ENCODE measurements at places on chromosomes 2 and 18. TPM values are rescaled to one million over a fixed set of nuclear protein-coding genes. Genes with fewer than 3 reads are reported as not detected.
A peak's percentile ranks its signal among the peaks of the same experiment; 100 is the strongest.

The CCDC85A gene
- total RNA-seq: 4.4 TPM

The CPS1 gene
- 4.9 TPM for total RNA-seq

The ZNF892 gene
- 4.0 TPM for total RNA-seq

The NAT8 gene
- not detected for total RNA-seq

The ERFE gene
- 0.44 TPM for total RNA-seq

The NOL4 gene
- not detected for total RNA-seq

The ACMSD gene
- total RNA-seq: not detected

The SIX2 gene
- 0.91 TPM for total RNA-seq

The ESPNL gene
- not detected for total RNA-seq

The SRD5A2 gene
- total RNA-seq: not detected

DNA sequence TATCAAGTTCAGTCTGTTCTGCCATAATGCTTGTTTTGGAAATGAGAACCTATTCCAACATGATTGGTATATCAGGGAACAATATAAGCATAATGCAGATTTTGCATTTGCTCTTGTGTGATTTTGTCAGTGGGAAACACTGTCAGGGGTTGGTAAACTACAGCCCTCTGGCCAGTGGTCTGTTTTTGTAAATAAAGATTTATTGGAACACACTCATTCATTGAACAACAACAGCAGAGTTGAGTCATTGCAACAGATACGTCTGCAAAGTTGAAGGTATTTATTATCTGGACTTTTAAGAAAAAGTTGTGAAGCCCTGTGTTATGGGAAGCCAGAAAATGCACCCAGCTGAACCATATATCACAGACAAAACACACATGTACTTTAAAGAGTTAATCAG lies 83.1 kb downstream of the MCFD2 start:
- H3K4me3 ChIP-seq: no peak overlapping the region
- H3K4me1 ChIP-seq: peaks cover 11% of the 10 kb centered on the region
- H3K27ac ChIP-seq: no peak overlapping the region
- H3K36me3 ChIP-seq: no peaks in the 10 kb centered on the region
- DNase-seq: no peak

DNA sequence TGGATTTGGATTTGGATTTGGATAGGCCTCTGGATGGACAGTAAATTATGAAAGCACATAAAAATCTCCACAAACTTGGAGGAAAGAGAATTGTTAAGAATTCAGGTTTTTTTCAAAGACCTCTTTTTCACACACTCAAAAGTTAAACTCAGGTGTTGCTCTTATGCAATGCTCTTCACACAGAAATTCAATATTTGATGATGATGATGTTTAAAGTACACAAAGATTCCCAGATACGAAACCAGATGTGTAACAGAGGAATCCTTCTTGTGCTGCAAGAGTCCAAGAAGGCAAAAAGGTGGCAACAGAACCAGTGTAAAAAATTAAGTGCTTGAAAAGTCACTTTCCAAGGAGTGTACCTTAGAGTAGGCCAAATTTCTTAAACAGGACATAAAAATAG lies 75.8 kb upstream of the SPATS2L start:
- H3K27me3 ChIP-seq: no peaks in the 10 kb centered on the region
- no peak overlapping the region for H3K4me3 ChIP-seq
- H3K4me1 ChIP-seq: peaks cover 18% of the 10 kb centered on the region
- H3K27ac ChIP-seq: no peak overlapping the region
- H3K36me3 ChIP-seq: no peaks in the 10 kb centered on the region

GRCh38 chr2:234863043-234863934 lies 88.5 kb upstream of the SH3BP4 start:
- H3K36me3 ChIP-seq: no peaks in the 10 kb centered on the region
- no peak overlapping the region for H3K4me3 ChIP-seq
- peak overlapping the region; percentile 59 for H3K27ac ChIP-seq
- H3K27me3 ChIP-seq: no peaks in the 10 kb centered on the region
- peak; percentile 25 for DNase-seq

DNA sequence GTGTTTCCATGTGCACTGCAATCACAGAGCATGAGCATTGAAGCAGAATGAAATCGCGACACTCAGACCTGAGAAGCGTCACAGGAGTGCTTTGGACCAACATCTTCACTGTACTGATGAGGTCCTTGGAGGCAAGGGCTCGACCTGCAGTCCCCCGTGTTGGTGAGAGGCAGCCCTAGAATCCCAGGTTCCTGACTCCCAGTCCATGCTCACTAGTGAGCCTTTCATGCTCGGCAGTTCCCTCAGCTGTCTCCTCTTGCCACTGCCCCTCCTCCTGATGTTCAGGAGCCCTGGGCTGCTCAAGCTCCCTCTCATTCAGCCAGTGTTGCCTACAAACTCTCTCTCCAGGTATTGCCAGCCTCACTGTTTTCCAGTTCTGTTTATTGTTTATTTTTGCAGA lies 291.4 kb downstream of the DYSF start:
- DNase-seq: no peak
- H3K27me3 ChIP-seq: no peaks in the 10 kb centered on the region
- no peaks in the 10 kb centered on the region for H3K36me3 ChIP-seq
- no peak overlapping the region for H3K4me3 ChIP-seq
- H3K27ac ChIP-seq: no peak overlapping the region
- H3K4me1 ChIP-seq: peaks cover 47% of the 10 kb centered on the region

- no peak overlapping the region for H3K27ac ChIP-seq
- H3K27me3 ChIP-seq: no peaks in the 10 kb centered on the region
- no peak overlapping the region for H3K4me3 ChIP-seq
- H3K36me3 ChIP-seq: no peaks in the 10 kb centered on the region
Measured at GRCh38 chr18:34909637-34910364, 131.4 kb upstream of the MAPRE2 start.

GRCh38 chr18:67068608-67069007 lies 447.9 kb downstream of the DSEL start:
- DNase-seq: no peak
- no peak overlapping the region for H3K27ac ChIP-seq
- H3K4me1 ChIP-seq: no peaks in the 10 kb centered on the region
- no peak overlapping the region for H3K4me3 ChIP-seq
- no peaks in the 10 kb centered on the region for H3K36me3 ChIP-seq

DNA sequence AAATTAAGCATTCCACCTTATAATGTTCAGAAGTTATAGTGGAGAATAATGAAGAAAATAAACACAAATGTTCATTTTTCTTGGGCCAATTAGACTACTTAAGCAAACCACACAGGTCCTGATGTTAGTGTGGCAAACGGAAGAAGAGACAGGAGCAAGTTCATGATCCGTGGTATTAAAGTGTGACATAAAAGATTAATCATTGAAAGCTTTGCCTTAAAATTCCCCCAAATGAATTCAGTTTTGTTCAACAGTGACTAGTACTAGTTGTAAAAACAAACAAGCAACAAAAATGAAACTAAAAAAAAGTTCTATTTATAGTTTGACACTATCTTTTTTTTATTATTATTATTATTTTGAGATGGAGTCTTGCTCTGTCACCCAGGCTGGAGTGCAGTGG lies 73.7 kb downstream of the RFTN2 start:
- no peaks in the 10 kb centered on the region for H3K4me1 ChIP-seq

GRCh38 chr2:150327564-150328489 lies 159.6 kb downstream of the RND3 start:
- H3K27ac ChIP-seq: no peak overlapping the region
- H3K36me3 ChIP-seq: no peaks in the 10 kb centered on the region
- H3K27me3 ChIP-seq: no peaks in the 10 kb centered on the region
- no peak for DNase-seq

GRCh38 chr2:37080266-37080665 lies 3.9 kb downstream of the HEATR5B start:
- DNase-seq: no peak
- no peaks in the 10 kb centered on the region for H3K27me3 ChIP-seq
- no peak overlapping the region for H3K4me3 ChIP-seq
- peaks cover 55% of the 10 kb centered on the region for H3K4me1 ChIP-seq

GRCh38 chr2:237441605-237442274 lies 27.8 kb upstream of the COL6A3 start:
- no peak for DNase-seq
- H3K4me3 ChIP-seq: no peak overlapping the region
- no peaks in the 10 kb centered on the region for H3K36me3 ChIP-seq
- no peak overlapping the region for H3K27ac ChIP-seq
- peaks cover 7% of the 10 kb centered on the region for H3K4me1 ChIP-seq

- no peak overlapping the region for H3K4me3 ChIP-seq
- DNase-seq: no peak
- H3K36me3 ChIP-seq: peaks cover 50% of the 10 kb centered on the region
- H3K27me3 ChIP-seq: no peaks in the 10 kb centered on the region
- no peak overlapping the region for H3K27ac ChIP-seq
- no peaks in the 10 kb centered on the region for H3K4me1 ChIP-seq
Measured at GRCh38 chr18:62101321-62101721, 85.5 kb downstream of the PIGN start.

- no peak overlapping the region for H3K4me3 ChIP-seq
- H3K27me3 ChIP-seq: no peaks in the 10 kb centered on the region
- H3K36me3 ChIP-seq: peaks cover 12% of the 10 kb centered on the region
- DNase-seq: no peak
Measured at GRCh38 chr18:48615566-48616401, 77.0 kb downstream of the CTIF start.

DNA sequence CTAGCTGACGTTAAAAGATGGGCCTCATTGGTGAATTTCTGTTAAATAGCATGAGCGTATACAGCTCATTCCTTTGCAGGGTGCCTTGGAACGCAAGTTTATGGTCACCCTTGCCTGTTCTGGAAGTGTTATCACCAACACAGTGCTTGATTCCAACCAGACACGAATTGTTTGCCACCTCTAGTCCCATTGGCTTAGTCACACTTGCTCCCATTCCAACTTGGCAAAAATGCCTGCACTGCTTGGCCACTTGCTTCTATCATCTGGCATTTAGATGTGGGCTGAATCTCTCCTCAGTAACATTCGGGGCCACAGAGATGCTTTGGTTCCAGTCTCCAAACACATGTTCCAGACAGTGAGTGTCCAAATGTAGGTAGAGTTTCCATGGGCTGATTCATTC lies 27.5 kb upstream of the ACVR1 start:
- H3K27ac ChIP-seq: peak overlapping the region; percentile 45
- H3K36me3 ChIP-seq: no peaks in the 10 kb centered on the region
- peaks cover 13% of the 10 kb centered on the region for H3K4me1 ChIP-seq
- DNase-seq: no peak
- H3K27me3 ChIP-seq: no peaks in the 10 kb centered on the region

GRCh38 chr2:159706385-159706980 lies 5.8 kb upstream of the MARCHF7 start:
- no peak for DNase-seq
- peak overlapping the region; percentile 24 for H3K4me3 ChIP-seq
- peaks cover 26% of the 10 kb centered on the region for H3K4me1 ChIP-seq
- no peaks in the 10 kb centered on the region for H3K27me3 ChIP-seq
- no peaks in the 10 kb centered on the region for H3K36me3 ChIP-seq

DNA sequence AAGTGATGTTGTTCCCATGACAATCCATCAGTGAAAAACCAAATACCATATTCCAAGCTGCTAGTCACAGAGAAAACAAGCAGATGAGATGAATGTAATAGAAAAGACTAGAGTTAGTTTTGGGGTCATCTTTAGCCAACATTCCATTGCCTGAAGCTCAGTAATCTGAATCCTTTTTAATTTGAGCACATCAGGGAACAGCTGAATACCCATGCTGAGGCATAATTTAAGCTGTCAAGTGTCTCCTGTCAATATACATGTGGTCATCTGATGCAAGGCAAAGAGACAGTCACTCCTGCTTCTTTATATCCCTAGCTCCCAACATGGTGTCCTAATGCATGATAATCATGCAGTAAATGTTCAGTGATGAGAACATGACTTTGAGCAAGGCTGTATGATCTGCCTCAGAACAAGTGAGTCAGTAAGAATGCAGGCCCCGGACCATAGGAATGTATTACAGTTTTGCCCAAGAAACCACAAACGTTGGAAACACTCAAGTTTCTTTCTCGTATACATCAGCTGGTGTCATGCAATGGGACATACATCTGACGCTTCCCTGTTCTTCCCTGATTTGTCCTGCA lies 48.0 kb downstream of the CDK15 start:
- no peaks in the 10 kb centered on the region for H3K36me3 ChIP-seq
- peaks cover 38% of the 10 kb centered on the region for H3K27me3 ChIP-seq
- no peak overlapping the region for H3K4me3 ChIP-seq
- H3K27ac ChIP-seq: no peak overlapping the region
- no peak for DNase-seq
- no peaks in the 10 kb centered on the region for H3K4me1 ChIP-seq

- DNase-seq: no peak
- no peak overlapping the region for H3K4me3 ChIP-seq
- H3K4me1 ChIP-seq: no peaks in the 10 kb centered on the region
Measured at GRCh38 chr2:19140463-19141208, 217.8 kb downstream of the OSR1 start.

DNA sequence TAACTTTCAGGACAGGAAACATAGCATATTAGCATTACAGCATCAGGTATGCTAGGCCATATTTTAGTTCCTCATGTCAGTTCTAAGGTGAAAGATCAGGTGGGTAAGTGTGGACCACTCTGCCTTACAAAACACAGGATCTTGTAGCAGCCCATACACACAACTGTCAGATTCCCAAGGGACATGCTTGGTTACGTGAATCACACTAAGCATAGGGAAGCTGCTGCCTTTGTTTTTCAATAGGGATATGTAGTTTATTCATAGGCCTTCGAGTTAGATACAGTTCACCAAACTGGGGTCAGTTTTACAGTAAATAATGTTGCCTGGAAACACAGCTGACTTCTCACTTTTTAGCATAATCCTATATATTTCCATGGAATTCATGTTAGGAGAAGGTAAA lies 116.1 kb upstream of the OTX1 start:
- no peak for DNase-seq
- no peaks in the 10 kb centered on the region for H3K27me3 ChIP-seq
- no peak overlapping the region for H3K4me3 ChIP-seq
- H3K4me1 ChIP-seq: no peaks in the 10 kb centered on the region

DNA sequence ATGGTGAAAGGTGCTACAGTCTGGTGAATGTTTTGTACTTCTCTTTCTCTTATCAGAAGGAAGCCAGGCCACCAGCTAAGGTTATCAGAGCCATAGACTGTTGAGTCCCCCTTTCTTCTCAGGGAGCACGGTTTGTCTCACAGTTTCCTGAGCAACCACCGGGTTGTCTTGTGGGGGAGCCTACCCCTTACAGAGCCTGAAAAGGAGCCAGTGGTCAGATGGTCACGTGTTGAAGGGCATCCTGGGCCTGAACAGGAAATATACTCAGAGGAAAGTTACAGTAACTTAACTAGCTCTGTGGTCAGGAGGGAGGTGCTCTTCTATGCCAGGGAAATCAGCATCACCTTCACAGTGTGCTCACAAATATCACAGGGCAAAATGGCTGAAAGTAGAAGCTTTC lies 11.6 kb downstream of the CD28 start:
- peaks cover 4% of the 10 kb centered on the region for H3K4me1 ChIP-seq
- H3K27ac ChIP-seq: peak overlapping the region; percentile 20
- no peak for DNase-seq
- H3K36me3 ChIP-seq: no peaks in the 10 kb centered on the region

DNA sequence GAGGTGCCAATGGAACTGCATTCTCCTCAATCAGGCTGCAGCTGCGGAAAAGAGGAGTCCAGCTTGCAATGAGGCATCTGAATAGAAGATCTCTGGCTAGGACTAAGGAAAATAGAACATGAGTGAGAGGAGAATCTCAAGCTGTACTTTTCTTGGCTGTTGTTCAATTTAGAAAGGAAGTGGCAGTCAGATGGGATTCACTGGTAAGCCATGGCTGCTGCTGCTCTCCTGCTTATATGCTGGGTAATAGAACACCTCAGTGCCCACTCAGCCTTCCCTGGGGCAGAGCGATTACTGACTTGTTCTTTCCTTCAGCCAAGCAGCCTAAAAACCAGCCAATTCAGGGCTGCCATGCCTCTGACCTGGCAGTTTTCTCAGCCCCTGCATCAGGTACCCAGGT lies 17.6 kb upstream of the CHST9 start:
- no peak overlapping the region for H3K27ac ChIP-seq
- H3K4me1 ChIP-seq: no peaks in the 10 kb centered on the region
- no peak for DNase-seq
- no peak overlapping the region for H3K4me3 ChIP-seq
- H3K36me3 ChIP-seq: no peaks in the 10 kb centered on the region

Data from left ventricle myocardium inferior (tissue), 1 donor.